Pulmonary artery endothelial cell (primary cell): ENCODE measurements at places on chromosomes 2 and 18. TPM values are rescaled to one million over a fixed set of nuclear protein-coding genes. Genes with fewer than 3 reads are reported as not detected.

Gene G6PC2
- total RNA-seq, result not detected in 2 replicates

Gene IL37
- total RNA-seq, result not detected in 2 replicates

Gene BZW1
- 747 and 842 TPM in 2 replicates for total RNA-seq

Gene VAMP8
- total RNA-seq, result 14.6 and 19.2 TPM in 2 replicates

Gene PLCL1
- total RNA-seq, result 2.3 and 4.4 TPM in 2 replicates

Gene IL36G
- total RNA-seq, result not detected in 2 replicates

Gene PPIL3
- total RNA-seq, result 19.1 and 38.4 TPM in 2 replicates

Gene NETO1
- total RNA-seq, result not detected in 2 replicates

Gene TFCP2L1
- total RNA-seq, result not detected in 2 replicates

Gene PLA2R1
- 19.6 and 25.2 TPM in 2 replicates for total RNA-seq

Gene CASP10
- 24.2 and 50.4 TPM in 2 replicates for total RNA-seq

Gene RGPD8
- 7.5 and 12.6 TPM in 2 replicates for total RNA-seq
